ENCODE measurements at places on chromosomes 2 and 18. TPM values are rescaled to one million over a fixed set of nuclear protein-coding genes. Genes with fewer than 3 reads are reported as not detected.

GRCh38 chr18:36176711-36177110 is 10.6 kb upstream of the MOCOS start:
- no peaks in the 10 kb centered on the region for H3K27me3 ChIP-seq
- no peak overlapping the region for H3K27ac ChIP-seq
- peaks cover 18% of the 10 kb centered on the region for H3K4me1 ChIP-seq
- H3K4me3 ChIP-seq: no peak overlapping the region
- no peak for DNase-seq
- peaks cover 27% of the 10 kb centered on the region for H3K36me3 ChIP-seq

FAM110C gene
- 0.08 TPM for total RNA-seq

SIX3 gene
- total RNA-seq: not detected

GRCh38 chr2:230227216-230227615 is 1.7 kb downstream of the SP140 start:
- no peaks in the 10 kb centered on the region for H3K27me3 ChIP-seq
- peaks cover 47% of the 10 kb centered on the region for H3K36me3 ChIP-seq
- peaks cover 86% of the 10 kb centered on the region for H3K4me1 ChIP-seq
- no peak for DNase-seq

DNA sequence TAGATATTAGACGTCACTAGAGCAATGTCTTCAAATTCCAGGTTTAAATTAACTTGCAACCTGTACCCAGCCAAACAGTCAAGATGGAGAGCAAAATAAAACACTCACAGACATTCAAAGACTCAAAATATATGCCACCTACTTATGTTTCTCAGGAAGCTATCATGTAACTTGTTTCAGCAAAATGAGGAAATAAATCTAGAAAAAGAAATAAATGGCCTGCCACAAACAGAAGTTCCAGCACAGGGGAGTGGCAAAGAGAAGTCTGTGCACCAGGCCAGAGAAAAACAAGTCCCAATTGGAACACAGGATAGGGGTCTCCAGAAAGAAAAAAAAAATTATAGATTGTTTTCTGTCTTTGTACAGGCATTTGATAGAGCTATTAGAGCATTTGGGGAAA is 96.7 kb downstream of the LRP2 start:
- no peaks in the 10 kb centered on the region for H3K36me3 ChIP-seq
- H3K27me3 ChIP-seq: peaks cover 5% of the 10 kb centered on the region
- H3K4me1 ChIP-seq: no peaks in the 10 kb centered on the region
- no peak overlapping the region for H3K4me3 ChIP-seq

- peaks cover 38% of the 10 kb centered on the region for H3K4me1 ChIP-seq
- no peak overlapping the region for H3K27ac ChIP-seq
- H3K36me3 ChIP-seq: no peaks in the 10 kb centered on the region
- no peak for DNase-seq
These were observed 50.2 kb upstream of the MRPL33 start for GRCh38 chr2:27721335-27721734.

GRCh38 chr2:102540882-102541281 is 67.9 kb downstream of the SLC9A4 start:
- no peaks in the 10 kb centered on the region for H3K4me1 ChIP-seq
- DNase-seq: no peak
- peaks cover 15% of the 10 kb centered on the region for H3K27me3 ChIP-seq

DNA sequence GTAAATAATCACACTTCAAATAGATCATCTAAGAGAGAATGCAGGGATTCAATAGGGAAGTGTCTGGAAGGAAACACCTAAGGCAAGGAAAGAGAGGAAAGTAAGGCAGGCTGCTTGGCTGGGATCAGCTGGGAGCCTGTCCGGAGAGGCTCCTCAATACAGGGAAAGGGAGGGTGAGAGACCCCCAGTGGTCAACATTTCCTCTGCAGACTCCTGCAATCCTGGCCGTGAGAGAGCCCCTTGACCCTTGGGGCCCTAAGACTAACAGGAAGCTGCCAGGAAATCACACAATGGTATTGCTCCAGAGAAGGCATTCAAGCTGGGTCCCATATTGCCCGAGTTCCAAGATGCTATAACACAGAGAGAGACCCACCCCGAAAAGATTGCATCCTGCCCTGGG is 549.4 kb downstream of the NYAP2 start:
- no peaks in the 10 kb centered on the region for H3K36me3 ChIP-seq
- H3K4me1 ChIP-seq: no peaks in the 10 kb centered on the region
- H3K27me3 ChIP-seq: no peaks in the 10 kb centered on the region
- no peak overlapping the region for H3K4me3 ChIP-seq

GRCh38 chr18:33918571-33918970 is 306.1 kb downstream of the NOL4 start:
- no peaks in the 10 kb centered on the region for H3K4me1 ChIP-seq
- no peak for DNase-seq
- no peaks in the 10 kb centered on the region for H3K36me3 ChIP-seq
- no peak overlapping the region for H3K27ac ChIP-seq
- no peaks in the 10 kb centered on the region for H3K27me3 ChIP-seq

- H3K27ac ChIP-seq: no peak overlapping the region
- H3K36me3 ChIP-seq: no peaks in the 10 kb centered on the region
- no peaks in the 10 kb centered on the region for H3K4me1 ChIP-seq
- DNase-seq: no peak
- no peaks in the 10 kb centered on the region for H3K27me3 ChIP-seq
These were observed 253.2 kb downstream of the GLI2 start for GRCh38 chr2:120988700-120989511.

GPR45 gene
- not detected for total RNA-seq

LRRC30 gene
- total RNA-seq: not detected

- H3K4me1 ChIP-seq: no peaks in the 10 kb centered on the region
- H3K27me3 ChIP-seq: no peaks in the 10 kb centered on the region
- no peak overlapping the region for H3K27ac ChIP-seq
- H3K4me3 ChIP-seq: no peak overlapping the region
- H3K36me3 ChIP-seq: no peaks in the 10 kb centered on the region
- no peak for DNase-seq
These were observed 26.0 kb downstream of the SATB2 start for GRCh38 chr2:199431746-199432213.
